ENCODE measurements at places on chromosomes 3 and 15.

GRCh38 chr15:34722439-34722836 lies 32.4 kb downstream of the GJD2 start:
- DNase-seq: no peak

DNA sequence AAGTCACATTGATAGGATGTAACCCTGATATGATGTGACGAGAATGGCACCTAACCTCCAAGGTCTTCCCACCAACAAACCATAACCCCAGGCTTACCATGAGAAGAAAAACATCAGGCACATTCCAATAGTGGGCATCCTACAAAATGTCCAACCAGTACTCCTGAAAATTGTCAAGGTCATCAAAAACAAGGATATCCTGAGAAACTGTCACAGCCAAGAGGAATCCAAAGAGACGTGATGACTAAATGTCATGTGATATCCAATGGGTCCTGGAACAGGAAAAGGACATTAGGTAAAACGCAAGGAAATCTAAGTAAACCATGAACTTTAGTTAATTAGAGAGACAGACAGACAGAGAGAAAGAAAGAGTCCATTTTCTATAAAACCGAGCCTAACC lies 2.3 kb upstream of the CYP1A2 start:
- DNase-seq: no peak

- DNase-seq: no peak
These were observed 284.4 kb downstream of the RBMS3 start for GRCh38 chr3:29565236-29565635.

- DNase-seq: no peak
These were observed 71.7 kb downstream of the P3H2 start for GRCh38 chr3:190048932-190049441.

GRCh38 chr3:43316783-43317460 lies 30.6 kb downstream of the SNRK start:
- no peak for DNase-seq

GRCh38 chr15:42691308-42691707 lies 45.6 kb downstream of the CDAN1 start:
- DNase-seq: no peak

- no peak for DNase-seq
These were observed 74.0 kb upstream of the CNTN4 start for GRCh38 chr3:2024713-2025112.
